ENCODE measurements at places on chromosomes 4 and X.

GRCh38 chrX:16445166-16445752 lies 204.7 kb upstream of the S100G start:
- DNase-seq: no peak

DNA sequence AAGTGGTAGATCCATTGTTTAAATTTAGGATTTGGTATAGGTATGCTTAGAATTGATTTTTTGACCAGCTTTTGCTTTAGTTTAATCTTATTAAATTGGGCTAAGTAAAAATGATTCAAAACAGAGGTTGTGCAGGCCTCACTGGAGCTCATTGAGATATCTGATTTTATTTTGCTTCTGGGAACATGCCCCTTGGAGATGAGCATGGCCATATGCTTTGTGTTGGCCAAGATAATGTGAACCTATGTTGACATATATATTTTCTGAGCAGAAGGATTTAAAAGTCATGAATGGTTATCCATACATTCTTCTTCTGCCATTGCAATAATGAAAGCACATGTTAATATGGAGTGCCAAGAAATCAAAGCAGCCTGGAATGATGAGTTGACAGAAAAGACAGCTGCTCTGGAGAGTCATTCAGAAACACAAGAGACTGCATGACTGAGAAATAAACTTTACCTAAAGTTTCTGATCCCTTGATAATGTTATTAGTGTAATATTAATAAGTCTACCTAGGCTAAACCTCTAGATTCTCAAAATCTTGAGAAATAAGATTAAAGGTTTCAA lies 489.7 kb upstream of the GNPDA2 start:
- DNase-seq: no peak

DNA sequence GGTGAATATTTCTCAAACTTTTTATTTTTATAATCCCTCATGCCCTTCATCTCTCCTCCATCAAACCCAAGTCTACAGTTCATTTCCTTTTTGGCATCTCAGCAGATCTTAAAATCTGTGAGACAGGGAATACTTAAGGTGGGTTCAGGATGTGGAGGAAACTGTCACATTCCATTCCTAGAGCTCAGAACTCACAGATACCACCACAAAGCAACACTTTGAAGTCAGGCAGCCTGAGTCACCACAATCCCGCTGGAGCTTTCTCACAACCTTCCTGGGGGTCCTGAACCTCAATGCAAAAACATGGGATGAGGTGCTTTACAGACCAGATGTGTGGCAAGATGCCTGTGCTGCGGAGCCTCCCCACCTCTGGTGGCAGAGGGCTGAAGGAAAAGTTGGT lies 63.2 kb downstream of the HHIP start:
- no peak for DNase-seq

- DNase-seq: no peak
Measured at GRCh38 chr4:139171876-139172691, 4.9 kb downstream of the ELF2 start.

Data from NCI-H187 (cell line).